GM23338 (cell line): ENCODE measurements at places on chromosomes 5 and 9. TPM values are rescaled to one million over a fixed set of nuclear protein-coding genes. Genes with fewer than 3 reads are reported as not detected.

DNA sequence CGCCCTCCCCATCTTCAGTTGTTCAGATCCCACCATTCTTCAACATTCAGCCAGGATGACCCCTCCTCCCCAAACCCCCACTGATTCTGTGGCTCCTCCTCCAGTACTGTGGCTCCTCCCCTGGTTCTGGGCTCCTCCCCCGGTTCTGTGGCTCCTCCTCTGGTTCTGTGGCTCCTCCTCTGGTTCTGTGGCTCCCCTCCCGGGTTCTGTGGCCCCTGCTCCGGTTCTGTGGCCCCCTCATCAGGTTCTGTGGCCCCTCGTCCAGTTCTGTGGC, 32.8 kb downstream of the C5orf15 start:
- H3K27ac ChIP-seq, result no peak overlapping the region
- no peaks in the 10 kb centered on the region for H3K4me1 ChIP-seq
- no peak for DNase-seq
- H3K4me3 ChIP-seq, result no peak overlapping the region
- H3K27me3 ChIP-seq, result no peaks in the 10 kb centered on the region

- no peak overlapping the region for H3K4me3 ChIP-seq
- H3K4me1 ChIP-seq, result 0 out of 2 replicates have a peak, but pooled peaks cover 6% of the 10 kb centered on the region
- H3K27me3 ChIP-seq, result no peaks in the 10 kb centered on the region
- DNase-seq, result no peak
- H3K27ac ChIP-seq, result no peak overlapping the region
- no peaks in the 10 kb centered on the region; the same call in 1 of the 2 replicates for H3K36me3 ChIP-seq
Measured at GRCh38 chr5:14105718-14106410, 37.3 kb upstream of the TRIO start.

- no peaks in the 10 kb centered on the region for H3K27me3 ChIP-seq
- H3K4me1 ChIP-seq, result peaks cover 28% of the 10 kb centered on the region
- H3K36me3 ChIP-seq, result no peaks in the 10 kb centered on the region
- DNase-seq, result peak; percentile 17
Measured at GRCh38 chr5:88979244-88979643, 96.3 kb upstream of the MEF2C start.

DNA sequence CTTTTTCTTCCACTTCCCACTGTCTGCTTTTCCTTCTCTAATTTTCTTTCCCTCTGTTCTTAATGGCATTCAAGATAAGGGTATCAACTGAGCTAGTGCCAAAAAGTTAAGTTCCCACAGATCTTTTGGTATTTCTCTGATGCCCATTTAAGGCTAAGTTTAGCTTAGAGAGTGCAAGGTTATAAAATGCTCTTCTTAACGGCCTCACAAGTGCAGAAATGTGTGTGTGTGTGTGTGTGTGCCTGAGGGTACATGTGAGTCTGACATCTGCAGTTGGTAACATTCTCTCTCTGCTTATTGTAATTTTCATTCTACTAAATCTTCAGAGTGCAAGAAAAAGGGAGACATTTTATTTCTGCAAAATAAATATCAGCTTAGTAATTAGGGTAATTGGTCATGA, 24.2 kb downstream of the FBN2 start:
- no peaks in the 10 kb centered on the region for H3K36me3 ChIP-seq
- no peaks in the 10 kb centered on the region for H3K4me1 ChIP-seq
- no peak for DNase-seq

GRCh38 chr5:72283358-72283757, 36.7 kb downstream of the MRPS27 start:
- peaks cover 10% of the 10 kb centered on the region; the same call in 1 of the 2 replicates for H3K36me3 ChIP-seq
- H3K4me3 ChIP-seq, result no peak overlapping the region
- H3K27me3 ChIP-seq, result no peaks in the 10 kb centered on the region
- DNase-seq, result no peak
- peak overlapping the region; percentile 48; the same call in 1 of the 2 replicates for H3K27ac ChIP-seq

DNA sequence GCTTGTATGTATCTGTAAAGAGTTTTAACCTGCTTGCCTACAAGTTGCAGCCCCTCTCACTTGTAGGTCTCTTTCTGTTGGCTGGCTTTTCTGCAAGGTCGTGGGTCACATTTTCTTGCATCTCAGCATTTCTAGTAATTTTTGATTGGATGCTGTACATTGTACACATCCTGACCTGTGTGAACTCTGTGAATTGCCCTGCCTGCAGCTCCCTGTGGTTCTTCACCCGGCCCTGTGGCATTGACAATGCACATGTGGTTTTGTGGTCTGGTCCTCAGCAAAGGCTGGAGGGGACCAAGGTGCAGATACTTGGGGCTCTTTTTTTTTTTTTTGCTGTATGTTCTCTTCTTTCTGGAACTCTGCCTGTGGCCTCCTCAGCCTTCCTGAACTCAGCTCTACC, 53.6 kb downstream of the WNK2 start:
- no peak for DNase-seq
- no peaks in the 10 kb centered on the region; the same call in 1 of the 2 replicates for H3K36me3 ChIP-seq
- no peak overlapping the region for H3K27ac ChIP-seq
- H3K4me3 ChIP-seq, result no peak overlapping the region

- H3K4me3 ChIP-seq, result no peak overlapping the region
- H3K27me3 ChIP-seq, result no peaks in the 10 kb centered on the region
- peaks cover 4% of the 10 kb centered on the region; the same call in 1 of the 2 replicates for H3K4me1 ChIP-seq
- no peak for DNase-seq
- no peak overlapping the region for H3K27ac ChIP-seq
Measured at GRCh38 chr5:163880302-163880701, 374.9 kb downstream of the MAT2B start.

DNA sequence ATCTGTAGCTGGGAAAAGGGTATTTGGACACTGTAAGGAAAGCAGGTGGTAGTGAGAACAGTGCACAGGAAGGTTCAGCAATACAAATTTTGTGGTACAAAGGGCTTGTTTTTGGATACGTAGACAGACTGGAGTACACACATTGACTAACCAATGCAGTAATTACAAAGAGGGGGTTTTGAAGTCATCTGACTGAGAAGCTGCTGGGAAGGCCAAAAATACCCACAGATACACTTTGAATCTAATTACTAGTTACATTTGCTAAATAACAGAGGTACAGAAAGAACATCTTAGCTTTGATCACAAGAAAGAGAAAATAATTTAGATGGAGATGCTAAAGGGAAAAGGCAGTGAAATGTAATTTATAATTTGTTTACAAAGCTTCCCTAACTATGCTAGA, 45.9 kb downstream of the PKD2L2 start:
- H3K27ac ChIP-seq, result no peak overlapping the region
- DNase-seq, result no peak
- H3K4me3 ChIP-seq, result no peak overlapping the region
- peaks cover 10% of the 10 kb centered on the region; the same call in 1 of the 2 replicates for H3K36me3 ChIP-seq
- no peaks in the 10 kb centered on the region for H3K4me1 ChIP-seq

GRCh38 chr9:109231593-109231992, 64.5 kb upstream of the FRRS1L start:
- H3K4me3 ChIP-seq, result no peak overlapping the region
- no peak overlapping the region for H3K27ac ChIP-seq
- no peaks in the 10 kb centered on the region for H3K36me3 ChIP-seq
- DNase-seq, result no peak
- H3K27me3 ChIP-seq, result no peaks in the 10 kb centered on the region

- H3K4me3 ChIP-seq, result no peak overlapping the region
- H3K27ac ChIP-seq, result no peak overlapping the region
- no peaks in the 10 kb centered on the region for H3K4me1 ChIP-seq
- H3K27me3 ChIP-seq, result no peaks in the 10 kb centered on the region
- H3K36me3 ChIP-seq, result no peaks in the 10 kb centered on the region
- DNase-seq, result peak; percentile 55
Measured at GRCh38 chr5:60960591-60960990, 15.6 kb downstream of the NDUFAF2 start.

GRCh38 chr5:7094626-7095025, 301.3 kb upstream of the ADCY2 start:
- no peaks in the 10 kb centered on the region for H3K4me1 ChIP-seq
- no peak overlapping the region for H3K27ac ChIP-seq
- peak; percentile 78 for DNase-seq
- H3K36me3 ChIP-seq, result no peaks in the 10 kb centered on the region

GRCh38 chr9:106761493-106761892, 101.5 kb upstream of the ZNF462 start:
- H3K36me3 ChIP-seq, result no peaks in the 10 kb centered on the region
- peaks cover 35% of the 10 kb centered on the region for H3K4me1 ChIP-seq
- DNase-seq, result no peak

- H3K36me3 ChIP-seq, result no peaks in the 10 kb centered on the region
- no peaks in the 10 kb centered on the region for H3K27me3 ChIP-seq
- H3K4me1 ChIP-seq, result no peaks in the 10 kb centered on the region
Measured at GRCh38 chr5:91135475-91136248, 247.5 kb downstream of the ARRDC3 start.

DNA sequence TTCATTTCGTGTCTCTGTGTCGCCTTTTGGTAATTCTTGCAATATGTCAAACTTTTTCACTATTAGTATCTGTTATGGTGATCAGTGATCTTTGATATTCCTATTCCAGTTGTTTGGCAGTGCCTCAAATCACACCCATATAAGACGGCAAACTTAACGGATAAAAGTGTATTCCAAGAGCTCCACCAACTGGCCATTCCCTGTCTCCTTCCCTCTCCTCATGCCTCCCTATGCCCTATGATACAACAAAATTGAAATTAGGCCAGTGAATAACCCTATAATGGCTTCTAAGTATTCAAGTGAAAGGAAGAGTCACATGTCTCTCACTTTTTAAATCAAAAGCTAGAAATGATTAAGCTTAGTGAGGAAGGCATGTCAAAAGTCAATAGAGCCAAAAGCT, 74.8 kb downstream of the CDK5RAP2 start:
- no peaks in the 10 kb centered on the region for H3K27me3 ChIP-seq
- H3K27ac ChIP-seq, result no peak overlapping the region
- H3K36me3 ChIP-seq, result 0 out of 2 replicates have a peak, but pooled peaks cover 7% of the 10 kb centered on the region
- H3K4me1 ChIP-seq, result no peaks in the 10 kb centered on the region
- peak; percentile 12 for DNase-seq

DNA sequence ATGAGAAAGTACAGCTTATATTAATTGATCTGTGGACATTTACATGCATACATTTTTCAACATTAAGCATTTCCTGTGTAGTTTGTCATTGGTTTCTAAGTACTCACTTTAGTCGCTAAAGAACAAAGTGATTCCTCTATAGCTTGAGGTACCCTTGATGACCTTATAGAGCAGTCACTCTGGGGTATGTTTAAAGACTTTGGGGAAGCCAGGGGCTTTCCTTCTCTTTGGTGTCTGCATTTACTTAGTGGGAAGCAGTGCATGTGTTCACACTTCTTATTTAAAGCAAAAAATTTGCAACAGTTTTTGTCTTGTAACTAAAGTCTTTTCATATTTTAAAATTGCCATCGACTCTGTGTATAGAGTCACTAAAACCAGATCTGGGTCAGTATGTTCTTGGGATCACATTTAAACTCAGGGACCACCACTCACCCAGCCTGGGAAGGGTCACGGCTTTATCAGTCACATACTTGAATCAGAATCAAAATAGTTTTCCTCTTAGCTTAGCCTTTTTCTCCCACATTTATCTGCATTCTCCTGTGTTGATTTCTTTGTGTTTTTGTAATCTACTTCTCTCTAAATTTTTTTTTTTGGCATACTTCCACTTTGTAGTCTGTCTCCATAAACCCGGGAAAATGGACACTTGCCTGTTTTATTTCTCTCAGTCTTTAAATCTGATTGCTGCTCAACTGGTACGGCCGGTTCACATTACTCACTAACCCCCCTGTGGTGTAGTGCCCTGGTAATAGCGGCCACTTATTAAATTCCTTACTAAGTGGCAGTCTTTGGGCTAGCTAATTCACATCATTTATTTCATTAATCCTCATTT, 143.9 kb upstream of the FBN2 start:
- no peaks in the 10 kb centered on the region for H3K27me3 ChIP-seq
- peak overlapping the region; percentile 53 for H3K27ac ChIP-seq
- no peaks in the 10 kb centered on the region for H3K36me3 ChIP-seq
- H3K4me1 ChIP-seq, result peaks cover 21% of the 10 kb centered on the region
- peak; percentile 54 for DNase-seq
- H3K4me3 ChIP-seq, result peak overlapping the region; percentile 3; the same call in 1 of the 2 replicates

CXXC5 gene
- total RNA-seq, result 97.9 and 111 TPM in 2 replicates

POLK gene
- 10.9 and 14.5 TPM in 2 replicates for total RNA-seq

STK32A gene
- 2.0 and 2.8 TPM in 2 replicates for total RNA-seq

SLC25A46 gene
- 30.3 and 33.1 TPM in 2 replicates for total RNA-seq

UBE2QL1 gene
- 0.82 and 0.83 TPM in 2 replicates for total RNA-seq

SHOC1 gene
- total RNA-seq, result not detected in 2 replicates
